CD4-positive, alpha-beta T cell (primary cell): ENCODE measurements at places on chromosomes 2 and 18. TPM values are rescaled to one million over a fixed set of nuclear protein-coding genes. Genes with fewer than 3 reads are reported as not detected.
A peak's percentile ranks its signal among the peaks of the same experiment; 100 is the strongest.

Gene OBSL1
- 0.31 TPM for total RNA-seq

Gene MERTK
- 0.19 TPM for total RNA-seq

Gene UGT1A4
- not detected for total RNA-seq

Gene MAP3K19
- not detected for total RNA-seq

Gene CXCR1
- 0.08 TPM for total RNA-seq

Gene VWC2L
- total RNA-seq: not detected

Gene SAG
- total RNA-seq: 0.22 TPM

Gene ZNF513
- 22.8 TPM for total RNA-seq

Gene GNLY
- 45.1 TPM for total RNA-seq

Gene RBM45
- 9.5 TPM for total RNA-seq

Gene CYRIA
- 1.3 TPM for total RNA-seq

Gene ADRA2B
- total RNA-seq: 0.52 TPM

Gene RETSAT
- total RNA-seq: 19.2 TPM

Gene GTF3C2
- total RNA-seq: 56.8 TPM

Gene DNAJC5G
- not detected for total RNA-seq

Gene C18orf54
- 0.44 TPM for total RNA-seq

Gene ALLC
- total RNA-seq: not detected

Gene SETBP1
- 0.25 TPM for total RNA-seq

Gene GATA6
- 0.14 TPM for total RNA-seq

- DNase-seq: no peak
Measured at GRCh38 chr18:14974576-14974975, 226.6 kb downstream of the ANKRD30B start.

- no peak for DNase-seq
Measured at GRCh38 chr2:173656086-173656485, 301.4 kb downstream of the CDCA7 start.

GRCh38 chr2:98087447-98088020 lies 567 bp downstream of the VWA3B start:
- DNase-seq: no peak

DNA sequence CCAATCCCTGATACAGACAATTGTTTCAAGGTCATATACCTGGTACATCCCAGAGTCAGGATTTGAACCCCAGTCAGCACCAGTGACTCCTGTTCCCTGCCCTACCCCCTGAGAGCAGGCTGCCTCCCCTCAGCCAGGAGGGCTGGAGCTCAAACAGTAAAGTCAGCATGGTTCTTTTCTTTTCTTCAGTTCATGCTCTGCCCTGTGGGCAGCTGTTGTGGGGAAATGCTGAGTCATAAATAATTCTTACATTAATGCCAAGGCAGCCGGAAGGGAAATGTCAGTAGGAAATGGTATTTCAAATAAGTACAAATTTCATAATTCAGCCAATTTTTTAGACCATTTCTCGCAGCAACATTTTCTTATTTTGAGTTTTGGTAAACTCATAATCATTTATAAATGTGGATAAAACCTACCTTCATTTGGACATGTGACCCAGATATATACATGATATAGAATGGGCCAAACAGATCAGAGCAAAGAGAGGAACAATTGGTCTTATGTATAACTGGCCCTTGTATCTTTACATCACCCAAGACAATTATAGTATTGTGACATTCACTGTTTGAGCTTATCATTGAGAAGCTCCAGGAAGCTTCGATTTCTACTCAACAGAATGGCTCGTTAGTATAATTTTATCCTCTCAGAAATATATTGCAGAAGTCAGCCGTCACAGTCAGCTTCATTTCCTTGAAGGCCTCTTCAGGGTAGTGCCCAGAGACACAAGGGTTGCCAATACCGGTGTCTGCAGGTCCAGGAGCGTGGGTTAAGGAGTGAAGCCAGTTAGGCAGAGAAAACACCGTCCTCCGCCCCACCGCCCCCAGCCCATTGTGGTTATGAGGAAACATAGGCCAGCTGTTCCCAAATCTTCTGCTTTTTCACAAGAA lies 28.0 kb upstream of the SCYGR1 start:
- DNase-seq: no peak

GRCh38 chr2:26528836-26529235 lies 50.9 kb upstream of the OTOF start:
- DNase-seq: no peak

DNA sequence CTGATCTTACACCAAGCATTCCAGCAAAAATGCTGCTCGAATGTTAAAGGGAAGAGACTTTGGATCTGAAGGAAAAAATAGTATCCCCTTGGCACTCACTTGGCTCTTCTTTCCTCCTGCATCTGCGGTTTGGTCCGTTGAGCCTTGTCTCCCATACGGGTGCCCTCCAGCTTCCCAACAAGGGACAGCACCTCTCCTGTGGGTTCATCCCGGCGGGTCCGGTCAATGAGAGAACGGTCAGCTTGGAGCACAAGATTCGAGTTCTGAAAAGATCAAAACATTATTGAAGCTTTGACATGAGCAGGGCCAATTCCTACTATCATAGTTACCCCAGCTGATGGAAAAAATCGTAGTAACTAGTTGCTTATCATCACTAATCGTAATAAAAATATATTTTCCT lies 740 bp downstream of the SNRNP200 start:
- DNase-seq: no peak

DNA sequence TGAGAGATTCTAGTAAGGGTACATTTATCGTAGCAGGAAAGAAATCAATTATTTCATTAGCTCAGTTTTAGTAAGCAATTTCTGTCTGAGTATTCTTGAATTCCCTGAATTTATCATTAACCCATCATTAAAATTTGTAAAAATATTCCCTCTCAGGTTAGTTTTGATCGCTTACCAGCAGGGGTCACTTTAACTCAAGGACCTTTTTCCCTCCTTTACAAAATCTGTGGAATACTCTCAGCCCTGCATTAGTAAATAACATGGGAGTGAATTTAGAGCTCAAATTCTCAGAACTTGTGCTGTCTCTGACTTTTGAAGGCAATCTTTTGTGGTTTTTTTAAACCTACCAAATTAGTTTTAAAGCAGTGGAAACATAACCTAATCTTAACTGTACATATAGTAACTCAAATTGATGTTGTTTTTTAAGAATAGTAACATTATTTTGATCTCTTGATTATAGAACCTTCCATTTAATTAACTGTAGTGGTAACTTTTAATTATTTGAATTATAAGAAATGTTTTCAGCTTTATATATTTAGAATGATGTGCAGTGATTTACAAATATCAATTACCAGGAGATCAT lies 97.2 kb downstream of the AGPS start:
- no peak for DNase-seq

DNA sequence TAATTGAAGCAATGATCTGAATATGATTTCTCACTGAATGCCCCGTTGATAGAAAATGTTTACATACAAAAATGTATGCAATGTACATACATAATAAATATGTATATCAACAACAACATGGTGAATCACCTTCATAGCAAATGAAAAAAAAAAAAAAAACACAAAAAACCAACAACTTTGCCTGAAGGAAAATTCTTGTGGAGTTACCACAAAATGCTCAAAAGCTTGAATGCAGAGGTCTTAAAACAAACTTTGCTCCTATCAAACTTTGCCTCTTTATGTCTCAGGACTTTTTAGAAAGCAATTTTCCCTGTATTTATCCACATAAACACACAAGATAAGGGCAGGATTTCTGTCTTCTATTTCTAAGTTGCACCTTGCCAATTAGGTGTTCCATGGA lies 92.9 kb upstream of the SIX2 start:
- no peak for DNase-seq

- DNase-seq: no peak
Measured at GRCh38 chr2:83172841-83173240, 1286.2 kb downstream of the SUCLG1 start.

GRCh38 chr18:62606106-62606505 lies 83.3 kb downstream of the ZCCHC2 start:
- DNase-seq: no peak

DNA sequence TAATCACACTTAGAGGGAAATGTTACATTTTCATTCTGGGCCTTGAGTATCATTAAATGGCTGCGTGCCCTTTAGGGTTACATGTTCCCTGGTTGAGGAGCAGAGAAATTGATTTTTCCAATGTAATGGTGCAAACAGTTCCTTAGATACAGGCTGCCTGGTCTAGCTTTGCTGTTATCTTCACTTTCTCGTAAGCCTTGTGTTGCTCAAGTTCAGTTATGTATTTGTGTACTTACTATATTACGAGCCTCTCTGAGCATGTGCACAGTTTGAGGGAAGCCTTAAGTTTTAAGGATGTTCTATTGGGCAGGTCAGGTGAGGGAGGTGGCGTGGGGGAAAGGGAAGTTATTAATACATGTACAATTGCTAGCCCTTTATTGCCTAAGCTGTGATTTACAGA lies 23.7 kb downstream of the CEP192 start:
- no peak for DNase-seq

- DNase-seq: no peak
Measured at GRCh38 chr18:63138436-63139340, 180.9 kb downstream of the BCL2 start.

- peak; percentile 15 for DNase-seq
Measured at GRCh38 chr2:23940718-23941620, 706 bp downstream of the UBXN2A start.

- no peak for DNase-seq
Measured at GRCh38 chr2:109079590-109079989, 49.4 kb upstream of the SH3RF3 start.

DNA sequence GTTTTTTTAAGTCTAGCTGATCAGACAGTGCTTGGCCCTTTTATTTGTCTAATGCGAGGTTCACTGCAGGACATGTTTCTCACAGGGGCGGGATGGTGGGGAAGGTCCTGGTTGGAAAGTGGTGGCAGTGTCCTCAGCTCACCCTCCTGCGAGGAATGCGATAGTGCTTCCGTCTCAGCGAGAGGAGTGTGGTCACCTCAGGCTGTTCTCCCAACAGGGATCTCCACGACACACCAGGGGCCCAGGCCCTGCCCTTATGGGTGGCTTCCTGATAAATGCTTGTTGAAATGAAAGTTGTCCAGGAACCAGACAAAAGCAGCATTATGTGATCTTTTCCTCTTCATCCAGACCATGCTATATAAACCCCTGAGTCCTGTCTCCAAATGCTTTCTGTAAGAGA lies 70.1 kb downstream of the BOLA3 start:
- DNase-seq: no peak

DNA sequence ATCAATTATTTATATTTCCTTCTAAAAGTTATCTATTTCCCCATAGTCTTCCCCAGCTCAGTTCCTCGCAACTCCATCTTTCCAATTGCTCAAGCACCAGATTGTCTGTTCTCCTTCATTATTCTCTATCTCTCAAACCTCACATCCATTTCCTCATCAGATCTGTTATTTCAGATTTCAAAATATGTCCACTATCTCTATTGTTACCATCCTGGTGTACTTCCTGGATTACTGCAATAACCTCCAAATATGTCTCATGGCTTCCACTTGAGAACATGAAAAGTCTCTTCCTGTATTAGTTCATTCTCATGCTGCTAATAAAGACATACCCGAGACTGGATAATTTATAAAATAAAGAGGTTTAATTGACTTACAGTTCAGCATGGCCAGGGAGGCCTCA lies 641.7 kb upstream of the ZEB2 start:
- no peak for DNase-seq

- no peak for DNase-seq
Measured at GRCh38 chr2:225691711-225692110, 292.2 kb downstream of the NYAP2 start.

GRCh38 chr2:195482010-195482409 lies 175.0 kb upstream of the SLC39A10 start:
- DNase-seq: no peak

DNA sequence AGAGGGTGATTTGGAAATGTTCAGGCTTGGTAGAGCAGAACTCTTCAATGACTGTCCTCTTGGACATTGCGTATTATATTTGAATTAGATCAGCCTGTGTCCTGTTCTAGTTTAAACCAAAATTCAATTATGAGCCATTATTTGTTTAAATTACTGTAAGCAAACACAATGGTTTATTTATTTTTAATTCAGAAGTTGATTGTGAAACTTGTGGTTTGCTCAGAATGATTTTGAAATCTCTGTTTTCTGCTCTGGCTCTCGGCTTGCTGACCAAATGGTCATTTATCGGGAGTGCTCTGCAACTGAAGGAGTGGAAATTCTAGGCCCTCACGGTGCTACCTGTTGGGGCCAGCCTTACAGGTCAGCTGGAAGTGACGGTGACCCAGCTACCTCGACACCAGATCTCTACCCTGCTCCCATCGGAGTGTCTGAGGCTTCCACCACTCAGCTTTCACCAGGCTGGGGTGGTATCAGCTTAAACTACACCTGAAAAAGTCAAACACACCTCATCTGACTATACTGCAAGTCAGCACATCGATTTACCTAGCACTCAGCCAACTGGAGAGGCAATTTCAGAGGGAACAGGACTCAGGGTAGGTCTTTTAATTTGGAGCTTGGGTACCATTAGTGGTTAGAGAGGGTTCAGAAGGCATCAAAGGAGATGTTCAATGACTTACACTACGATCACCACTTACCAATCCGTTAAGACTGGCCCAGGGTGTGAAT lies 36.8 kb upstream of the GPD2 start:
- DNase-seq: no peak

GRCh38 chr2:47510745-47511144 lies 107.8 kb downstream of the MSH2 start:
- no peak for DNase-seq

GRCh38 chr2:36965751-36966369 lies 476 bp downstream of the STRN start:
- peak; percentile 9 for DNase-seq

GRCh38 chr2:132627536-132627935 lies 42.5 kb downstream of the LYPD1 start:
- DNase-seq: no peak

DNA sequence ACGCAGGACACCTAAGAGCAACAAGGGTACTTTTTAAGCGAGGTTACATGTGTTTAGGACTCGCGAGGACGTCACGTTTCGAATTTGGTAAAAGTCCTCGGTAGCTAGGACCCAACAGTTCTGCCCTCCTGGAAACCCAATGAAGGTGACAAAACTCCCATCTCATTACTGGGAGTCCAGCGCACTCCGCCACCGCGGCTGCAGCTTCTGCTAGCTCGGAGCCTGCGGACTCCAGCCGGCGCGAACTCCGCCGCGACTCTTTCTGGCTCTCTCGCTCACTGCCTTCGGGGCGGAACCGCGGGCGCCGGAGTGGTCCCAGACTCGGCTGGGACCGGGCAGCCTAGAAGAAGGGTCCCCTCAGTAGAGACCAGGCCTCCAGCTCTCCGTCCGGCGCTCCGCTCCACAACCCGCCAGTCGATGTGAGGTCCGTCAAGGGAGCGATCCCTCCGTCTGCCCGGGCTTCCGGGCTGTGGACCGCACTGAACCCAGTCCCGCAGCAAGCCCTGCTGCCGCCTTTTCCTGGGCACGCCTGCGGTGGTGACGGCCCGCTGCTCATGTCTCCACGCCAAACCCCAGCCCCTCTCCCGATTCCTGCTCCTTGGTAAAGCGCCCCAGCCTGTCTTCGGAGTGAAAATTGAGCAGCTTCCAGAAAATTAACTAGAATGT lies 3.0 kb upstream of the OSR1 start:
- DNase-seq: no peak

GRCh38 chr18:3648641-3649040 lies 198.7 kb downstream of the TGIF1 start:
- DNase-seq: no peak

- DNase-seq: no peak
Measured at GRCh38 chr2:85053802-85054201, 79.4 kb upstream of the TCF7L1 start.
